Endodermal cell (in vitro differentiated cells): ENCODE measurements at places on chromosomes 11 and 22. TPM values are rescaled to one million over a fixed set of nuclear protein-coding genes. Genes with fewer than 3 reads are reported as not detected.

Gene RAG2
- not detected in 3 replicates for total RNA-seq

Gene SBF1
- total RNA-seq: 66.8 to 101 TPM (median 90.1 TPM) in 3 replicates

Gene PNPLA5
- 0.59 to 0.73 TPM (median 0.63 TPM) in 3 replicates for total RNA-seq

Gene OR2D2
- total RNA-seq: 0.43 and 1.1 TPM in 2 replicates

Gene OR10A2
- total RNA-seq: not detected in 3 replicates

Gene SAA4
- total RNA-seq: not detected in 2 replicates

Gene RFPL1
- 0.35 TPM in 1 of 3 replicates, not detected in the others for total RNA-seq

Gene DEPDC7
- 7.2 and 7.7 TPM in 2 replicates for total RNA-seq

Gene TYR
- 0.27 TPM in 1 of 3 replicates, not detected in the others for total RNA-seq

Gene PCF11
- 50.1 and 52.7 TPM in 2 replicates for total RNA-seq

Gene EHF
- total RNA-seq: 0.18 and 0.22 TPM in 2 replicates

Gene MRGPRG
- total RNA-seq: not detected in 2 replicates

Gene KRTAP5-1
- not detected in 3 replicates for total RNA-seq

Gene ALX4
- not detected in 2 replicates for total RNA-seq

Gene RTCB
- total RNA-seq: 73.7 to 126 TPM (median 122 TPM) in 3 replicates

Gene SYCE3
- 0.91 to 1.5 TPM (median 1.3 TPM) in 3 replicates for total RNA-seq
